ENCODE measurements at places on chromosomes 3 and 15. TPM values are rescaled to one million over a fixed set of nuclear protein-coding genes. Genes with fewer than 3 reads are reported as not detected.

GRCh38 chr3:177473184-177473583 lies 275.9 kb upstream of the TBL1XR1 start:
- H3K27me3 ChIP-seq: no peaks in the 10 kb centered on the region
- no peak overlapping the region for H3K27ac ChIP-seq
- H3K36me3 ChIP-seq: no peaks in the 10 kb centered on the region
- no peak for DNase-seq
- peaks cover 3% of the 10 kb centered on the region for H3K4me1 ChIP-seq

DNA sequence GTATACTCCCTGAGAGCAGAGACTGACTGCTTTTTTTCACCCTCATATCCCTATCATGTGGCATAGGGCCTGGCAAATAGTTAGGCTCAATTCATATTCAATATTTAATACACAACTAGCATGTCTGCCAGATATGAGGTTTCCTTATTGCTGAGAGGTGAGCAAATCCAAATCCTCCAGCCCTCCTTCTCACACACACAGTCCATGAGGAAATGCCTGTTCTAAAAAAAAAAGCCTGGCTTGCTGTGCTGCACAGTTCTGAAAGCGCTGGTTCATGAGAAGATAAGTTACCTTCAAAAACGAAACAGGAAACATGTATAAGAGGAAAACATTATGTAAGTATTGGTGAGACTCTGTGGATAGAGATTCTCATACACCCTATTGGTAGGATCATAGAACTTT lies 15.5 kb upstream of the ACAP2 start:
- no peak overlapping the region for H3K27ac ChIP-seq
- no peak overlapping the region for H3K4me3 ChIP-seq
- H3K27me3 ChIP-seq: no peaks in the 10 kb centered on the region
- no peaks in the 10 kb centered on the region for H3K36me3 ChIP-seq
- no peaks in the 10 kb centered on the region for H3K4me1 ChIP-seq

- no peak for DNase-seq
- no peak overlapping the region for H3K27ac ChIP-seq
- no peaks in the 10 kb centered on the region for H3K4me1 ChIP-seq
- no peaks in the 10 kb centered on the region for H3K27me3 ChIP-seq
- no peaks in the 10 kb centered on the region for H3K36me3 ChIP-seq
Measured at GRCh38 chr15:38878926-38879325, 314.3 kb upstream of the RASGRP1 start.

GRCh38 chr3:100400419-100400779 lies 490 bp downstream of the TOMM70 start:
- peak; percentile 47 for DNase-seq
- peak overlapping the region; percentile 83 for H3K4me3 ChIP-seq
- H3K27ac ChIP-seq: peak overlapping the region; percentile 30
- no peaks in the 10 kb centered on the region for H3K4me1 ChIP-seq
- no peaks in the 10 kb centered on the region for H3K27me3 ChIP-seq

DNA sequence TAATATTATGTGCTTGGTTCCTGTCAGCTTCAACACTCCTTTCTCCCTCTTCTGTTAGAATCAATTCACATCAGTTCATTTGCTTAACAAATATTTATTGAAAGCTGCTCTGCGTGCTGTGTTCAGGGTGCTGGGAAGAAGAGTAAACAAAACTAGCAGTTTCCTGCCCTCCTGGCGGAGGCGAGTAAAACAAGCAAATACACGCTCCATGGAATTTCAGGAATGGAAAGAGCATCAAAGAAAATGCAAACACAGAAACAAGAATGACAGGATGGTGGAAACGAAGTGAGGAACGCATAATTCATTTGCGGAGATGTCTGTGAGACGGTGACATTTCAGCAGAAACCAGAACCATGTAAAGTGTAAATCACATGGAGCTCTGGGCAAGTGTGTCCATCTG lies 49.4 kb upstream of the SPTSSB start:
- H3K27me3 ChIP-seq: no peaks in the 10 kb centered on the region
- peaks cover 5% of the 10 kb centered on the region for H3K4me1 ChIP-seq
- H3K36me3 ChIP-seq: no peaks in the 10 kb centered on the region

Gene CHRFAM7A
- 11.9 TPM for total RNA-seq

Gene CACNA2D2
- total RNA-seq: 3.2 TPM

Gene SLC12A1
- 0.42 TPM for total RNA-seq

Gene KLHL40
- total RNA-seq: not detected

Gene SI
- total RNA-seq: not detected

Gene TRPM1
- total RNA-seq: not detected
